AG04449 (cell line): ENCODE measurements at places on chromosomes 7 and 10.

GRCh38 chr7:98278936-98279335 is 2.5 kb upstream of the BRI3 start:
- DNase-seq: no peak

GRCh38 chr7:32062150-32062549 is 8.1 kb downstream of the PDE1C start:
- no peak for DNase-seq

DNA sequence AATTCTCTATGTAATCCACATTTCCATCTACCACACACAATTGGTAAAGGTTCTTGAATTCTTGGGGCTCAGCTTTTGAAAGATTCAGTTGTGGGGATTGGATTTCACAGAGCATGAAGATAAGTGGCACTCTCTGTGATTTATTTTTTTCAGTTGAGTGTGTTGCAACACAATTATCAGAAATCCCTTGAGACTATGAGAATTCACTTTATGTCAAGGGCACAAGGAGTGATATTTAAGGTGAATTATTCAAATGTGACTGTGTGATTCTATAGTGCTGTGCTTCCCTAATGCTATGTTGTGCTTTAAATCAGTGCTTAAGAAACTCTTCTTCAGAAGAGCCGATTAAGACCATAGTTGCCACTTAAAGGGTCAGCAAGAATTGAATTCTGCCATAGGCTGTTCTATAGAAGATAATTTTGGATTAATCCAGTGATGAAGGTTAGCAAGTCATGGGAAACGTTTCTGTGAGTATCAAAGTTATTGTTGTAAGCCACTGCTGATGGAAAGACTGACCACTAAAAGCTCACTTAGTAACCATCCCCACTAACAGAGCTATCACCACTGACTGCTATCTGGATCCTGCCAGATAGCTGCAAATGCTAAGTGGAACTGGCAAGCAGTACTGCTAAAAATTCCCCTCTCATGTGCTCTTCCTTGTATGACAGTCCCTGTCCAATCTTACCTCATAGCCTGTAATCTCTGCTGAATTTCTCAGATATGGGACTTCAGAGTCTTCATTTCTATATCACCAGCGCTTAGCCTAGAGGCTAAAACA is 134.0 kb upstream of the SEMA3D start:
- no peak for DNase-seq

DNA sequence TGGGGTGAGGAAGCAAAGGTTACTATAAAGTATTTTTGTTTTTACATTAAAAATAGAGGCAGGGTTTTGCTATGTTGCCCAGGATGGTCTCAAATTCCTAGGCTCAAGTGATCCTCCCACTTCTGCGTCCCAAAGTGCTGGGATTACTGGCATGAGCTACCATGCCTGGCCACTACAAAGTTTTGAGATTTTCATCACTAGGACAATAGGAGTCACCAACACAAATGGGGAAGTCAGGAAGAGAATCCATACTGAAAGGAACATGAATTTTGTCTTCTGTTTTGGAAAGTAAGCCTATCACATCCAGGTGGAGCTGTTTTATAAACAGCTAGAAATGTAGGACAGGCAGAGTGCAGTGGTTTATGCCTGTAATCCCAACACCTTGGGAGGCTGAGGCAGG is 20.0 kb upstream of the CAPZA2 start:
- DNase-seq: no peak

DNA sequence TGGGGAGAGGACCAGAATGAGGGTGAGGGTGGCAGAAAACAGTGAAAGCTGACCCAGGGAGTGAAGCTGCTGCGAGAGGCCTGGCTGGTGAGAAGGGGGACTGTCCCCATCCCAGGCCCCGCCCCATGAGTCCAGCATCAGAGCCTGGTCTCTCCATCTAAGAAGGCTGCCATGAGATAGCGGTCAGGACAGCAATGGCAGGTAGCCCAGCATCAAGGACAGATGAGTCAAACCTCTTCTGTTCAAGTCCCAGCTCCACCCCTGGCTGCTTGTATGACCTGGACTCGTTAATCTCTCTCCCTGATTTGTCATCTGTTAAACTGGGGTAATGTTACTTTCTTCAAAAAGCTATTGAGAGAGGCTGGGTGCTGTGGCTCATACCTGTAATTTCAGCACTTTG is 22.2 kb downstream of the GPNMB start:
- DNase-seq: no peak

DNA sequence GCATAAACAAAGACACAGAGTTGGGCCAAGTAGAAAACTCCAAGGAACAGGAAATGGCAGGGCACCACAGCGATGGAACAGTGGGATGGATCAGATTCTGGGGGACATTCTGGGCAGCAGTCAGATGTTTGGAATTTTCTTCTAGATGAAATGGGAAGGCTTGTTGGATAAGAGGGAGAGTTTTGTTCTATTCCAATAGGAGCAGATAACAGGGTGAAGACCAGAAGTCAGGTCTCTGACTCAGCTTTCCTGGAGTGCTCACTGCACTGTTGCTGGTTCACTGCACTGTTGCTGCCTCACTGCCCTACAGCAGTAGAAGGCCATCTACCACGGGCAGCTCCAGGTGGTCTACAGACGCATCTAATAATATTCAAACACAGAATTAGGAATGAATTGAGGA is 135.6 kb downstream of the ATE1 start:
- no peak for DNase-seq

DNA sequence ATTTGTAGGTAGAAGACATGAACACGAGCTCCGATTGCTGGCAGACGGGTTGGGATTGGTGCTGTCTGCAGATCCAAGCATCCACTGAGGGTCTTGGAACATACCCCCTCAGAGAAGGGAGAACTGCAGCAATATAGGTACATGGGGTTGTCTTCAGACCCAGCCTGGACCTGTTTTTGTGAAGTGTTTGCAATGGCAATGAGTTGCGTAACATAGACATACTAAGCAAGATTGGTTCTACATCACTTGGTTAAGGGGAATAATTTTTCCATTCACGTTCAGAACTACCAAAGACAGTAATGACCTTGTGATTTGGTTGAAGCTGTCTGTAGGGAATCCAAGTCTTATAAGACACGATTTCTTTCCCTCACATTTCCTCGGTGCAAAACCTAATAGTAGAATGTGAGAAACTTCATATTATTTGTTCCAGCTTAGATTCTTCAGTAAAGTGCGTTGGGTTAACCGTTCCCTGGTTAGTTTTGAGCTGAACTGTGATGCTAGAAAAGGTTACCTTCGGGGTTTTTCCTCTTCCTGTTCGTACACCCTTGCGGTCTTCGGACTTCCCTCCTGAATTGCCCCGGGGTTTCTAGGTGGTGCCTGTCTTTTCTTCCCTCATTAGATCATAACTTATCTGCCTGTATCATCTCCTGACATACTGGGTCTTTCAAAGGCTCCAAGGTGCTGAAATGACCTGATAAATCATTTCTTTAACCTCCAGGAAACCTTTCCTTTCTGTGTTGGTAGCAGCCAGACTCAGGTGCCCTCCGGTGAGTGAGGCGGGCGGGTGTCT is 14.4 kb downstream of the PROSER2 start:
- no peak for DNase-seq

DNA sequence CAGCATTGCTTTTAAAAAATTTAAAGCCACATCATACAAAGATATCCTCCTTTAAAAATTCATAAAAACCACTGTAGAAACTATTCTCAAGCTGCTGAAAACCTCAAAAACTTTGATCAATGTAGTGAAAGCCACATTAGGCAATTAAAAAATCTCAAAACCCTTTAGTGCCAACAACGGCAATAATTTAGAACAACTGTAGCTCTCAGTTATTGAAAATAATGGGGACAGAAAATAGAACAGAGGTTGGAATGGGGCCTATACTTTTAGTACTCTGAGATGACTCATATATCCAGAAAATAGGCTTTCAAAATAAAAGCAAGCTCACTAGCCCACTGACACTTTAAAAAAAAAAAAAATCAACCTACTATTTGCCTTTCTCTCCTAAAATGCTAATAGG is 87.5 kb downstream of the GSAP start:
- no peak for DNase-seq

GRCh38 chr7:100418930-100419659 is 9.4 kb downstream of the ZCWPW1 start:
- DNase-seq: no peak

GRCh38 chr10:75544993-75545706 is 113.7 kb downstream of the LRMDA start:
- no peak for DNase-seq

- no peak for DNase-seq
Measured at GRCh38 chr7:16604054-16604453, 41.5 kb downstream of the ANKMY2 start.

DNA sequence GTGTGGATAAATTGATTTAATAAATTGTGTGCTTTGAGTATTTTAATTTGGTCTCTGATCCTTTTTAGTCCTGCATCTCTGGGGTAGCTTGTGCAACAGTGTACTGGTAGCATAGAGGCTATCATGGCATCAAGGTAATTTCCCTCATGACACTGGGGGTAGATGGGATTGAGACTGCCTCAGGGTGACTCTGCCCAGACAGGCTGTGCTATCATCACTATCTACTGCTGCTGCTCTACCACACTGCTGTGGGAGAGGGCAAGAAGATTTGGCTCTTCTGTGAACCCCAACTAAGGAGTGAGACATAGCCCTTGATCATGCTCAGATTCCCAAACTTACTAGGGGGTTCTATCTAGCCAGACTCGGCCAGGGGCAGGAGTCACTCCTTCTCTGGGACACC is 43.6 kb upstream of the JAZF1 start:
- DNase-seq: no peak

DNA sequence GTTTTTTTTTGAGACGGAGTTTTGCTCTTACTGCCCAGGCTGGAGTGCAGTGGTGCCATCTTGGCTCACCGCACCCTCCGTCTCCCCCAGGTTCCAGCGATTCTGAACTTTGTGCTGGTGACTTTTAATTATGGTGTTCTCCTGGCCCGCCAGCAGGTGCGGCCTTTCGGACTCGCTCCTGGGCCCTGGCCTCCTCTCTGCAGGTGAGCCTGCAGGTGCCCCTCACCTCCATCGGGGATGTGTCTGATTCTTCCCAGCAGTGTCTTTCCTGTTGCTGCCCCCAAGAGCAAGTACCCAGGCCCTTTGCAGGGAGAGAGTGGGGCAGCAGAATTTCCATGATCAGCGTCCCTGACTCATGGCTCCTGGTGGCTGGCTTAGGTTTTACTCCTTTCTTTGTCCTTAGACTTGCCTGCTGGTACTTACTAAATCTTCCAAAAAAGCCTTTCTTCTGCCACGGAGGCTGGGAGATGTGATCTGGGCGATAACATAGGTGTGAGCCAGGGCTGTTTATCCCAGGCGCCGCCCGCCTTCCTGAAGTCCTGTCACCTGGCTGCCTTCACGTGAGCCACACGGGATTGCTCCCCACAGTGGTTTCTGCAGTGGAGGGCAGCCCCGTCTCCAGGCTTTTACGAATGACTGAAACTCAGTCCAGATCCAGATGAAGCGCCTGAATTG is 10.7 kb downstream of the WIPI2 start:
- no peak for DNase-seq

- DNase-seq: no peak
Measured at GRCh38 chr7:28586736-28587135, 174.4 kb downstream of the CREB5 start.

DNA sequence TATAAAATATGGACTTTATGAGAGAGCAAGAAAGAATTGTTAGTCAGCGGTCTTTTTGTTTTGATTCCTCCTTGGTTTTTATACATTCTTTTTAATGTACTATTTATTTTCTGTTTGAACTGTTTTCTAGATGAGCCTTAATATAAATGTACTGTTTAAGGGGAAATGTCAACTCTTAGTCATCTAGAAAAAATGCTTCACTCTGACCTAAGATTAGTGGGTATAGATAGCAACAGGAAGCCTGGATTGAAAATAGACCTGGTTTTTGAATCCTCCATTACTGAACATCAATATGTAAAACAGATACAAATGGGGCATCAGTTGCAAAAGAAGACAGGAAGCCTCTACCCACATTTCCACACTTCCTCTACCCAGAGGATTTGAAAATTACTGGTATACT is 87.8 kb downstream of the CHRM2 start:
- peak; percentile 41 for DNase-seq

GRCh38 chr10:36191009-36191408 is 548.9 kb upstream of the FZD8 start:
- no peak for DNase-seq

DNA sequence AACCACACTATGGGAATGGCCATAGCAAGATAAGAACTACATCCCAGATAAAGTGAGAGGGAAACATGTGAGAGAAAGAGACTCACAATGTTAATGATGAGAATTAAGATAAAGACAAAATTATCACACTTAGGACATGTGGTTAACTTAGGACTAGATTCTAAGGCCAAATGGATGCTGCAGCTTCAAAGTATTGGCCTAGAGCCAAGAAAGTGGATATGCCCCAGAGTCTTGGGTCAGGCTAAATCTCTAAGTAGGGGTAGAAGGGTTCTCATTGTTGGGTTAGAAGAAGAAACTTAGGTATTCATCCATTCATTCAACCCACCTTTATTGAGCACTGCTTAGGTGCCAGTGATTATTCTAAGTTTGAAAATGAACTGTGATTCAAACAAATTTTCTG is 818.0 kb downstream of the PHTF2 start:
- DNase-seq: no peak

DNA sequence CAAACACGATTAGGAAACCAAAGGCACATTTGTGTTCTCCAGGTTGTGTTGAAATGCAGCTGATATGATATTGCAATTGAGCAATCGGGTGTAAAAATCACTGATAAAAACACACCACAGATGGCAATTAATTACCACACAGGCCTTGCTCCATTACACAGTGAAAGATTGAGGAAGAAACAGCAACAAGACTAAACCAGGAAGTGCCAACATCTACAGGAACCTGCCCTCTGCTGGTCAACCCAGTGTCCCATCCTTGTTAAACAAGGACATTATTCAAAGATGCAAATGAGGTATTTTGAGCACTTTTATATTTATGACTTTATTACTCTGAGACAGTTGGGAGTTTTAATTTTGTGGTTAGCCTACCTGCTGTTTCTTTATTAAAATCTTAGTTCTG is 765.6 kb upstream of the GHITM start:
- DNase-seq: no peak

- DNase-seq: no peak
Measured at GRCh38 chr10:48582970-48583369, 21.9 kb downstream of the ARHGAP22 start.

DNA sequence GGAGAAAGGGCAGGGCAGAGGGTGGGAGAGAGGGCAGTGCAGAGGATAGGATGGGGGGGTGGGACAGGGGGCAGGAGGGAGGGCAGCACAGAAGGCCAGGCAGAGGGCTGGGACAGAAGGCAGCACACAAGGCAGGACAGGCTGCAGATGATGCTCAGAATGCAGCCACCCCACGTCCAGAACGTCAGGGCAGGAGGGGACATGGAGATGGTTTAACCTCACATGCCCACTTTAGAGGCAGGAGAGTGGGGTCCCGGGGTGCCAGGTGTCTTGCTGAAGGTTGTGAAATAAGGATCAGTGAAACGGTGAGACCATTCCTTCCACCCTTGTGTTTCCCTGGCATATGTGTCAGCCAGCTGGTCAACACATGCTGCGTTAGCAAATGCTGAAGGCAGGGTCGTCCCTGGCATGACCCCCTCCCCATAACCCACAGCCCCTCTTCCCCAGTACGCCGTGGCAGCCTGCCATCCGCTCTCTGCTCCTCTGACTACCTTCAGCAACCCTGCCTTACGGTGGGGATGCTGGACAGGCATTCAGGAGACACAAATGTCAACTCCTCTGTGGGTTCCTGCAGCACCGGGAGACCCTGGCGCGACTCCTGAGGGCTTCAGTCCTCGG is 592.1 kb downstream of the DNAJB6 start:
- no peak for DNase-seq
